ENCODE measurements at places on chromosomes 1 and 21.

- no peak for DNase-seq
Measured at GRCh38 chr1:212652609-212653008, 44.0 kb downstream of the ATF3 start.

GRCh38 chr1:47696404-47696736, 258.5 kb downstream of the FOXD2 start:
- no peak for DNase-seq

- DNase-seq: no peak
Measured at GRCh38 chr21:26655460-26655859, 82.4 kb upstream of the CYYR1 start.

- DNase-seq: peak; percentile 93
Measured at GRCh38 chr1:21439721-21440629, at the start of gene NBPF3. NBPF3 (plus strand) TSS chr1:21440137; CDS start chr1:21445087, 4,950 bp downstream.

DNA sequence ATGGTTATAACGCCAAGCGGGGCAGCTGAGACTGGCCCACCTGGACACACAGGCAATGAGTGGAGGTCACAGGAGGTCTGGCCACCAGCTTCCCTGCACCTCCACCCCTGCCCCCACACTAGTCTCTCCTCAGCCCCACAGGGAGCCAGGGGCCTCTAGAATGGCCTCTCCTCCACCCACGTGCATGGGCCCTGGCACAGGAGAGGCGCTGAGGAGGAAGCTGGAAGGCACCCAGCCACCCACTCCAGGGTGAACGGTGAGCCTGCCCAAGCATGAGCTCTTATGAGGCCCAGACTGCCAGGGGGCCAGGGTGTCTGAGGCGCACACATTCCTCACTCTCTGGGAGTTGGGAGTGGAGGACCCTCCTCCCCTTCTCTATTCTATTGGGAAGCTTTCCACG, 22.2 kb downstream of the LRP8 start:
- DNase-seq: no peak

- no peak for DNase-seq
Measured at GRCh38 chr1:162324396-162324795, 52.3 kb downstream of the SPATA46 start.

GRCh38 chr1:8681911-8682310, 135.5 kb downstream of the RERE start:
- no peak for DNase-seq

- DNase-seq: no peak
Measured at GRCh38 chr1:204465546-204466415, 28.8 kb downstream of the PIK3C2B start.

DNA sequence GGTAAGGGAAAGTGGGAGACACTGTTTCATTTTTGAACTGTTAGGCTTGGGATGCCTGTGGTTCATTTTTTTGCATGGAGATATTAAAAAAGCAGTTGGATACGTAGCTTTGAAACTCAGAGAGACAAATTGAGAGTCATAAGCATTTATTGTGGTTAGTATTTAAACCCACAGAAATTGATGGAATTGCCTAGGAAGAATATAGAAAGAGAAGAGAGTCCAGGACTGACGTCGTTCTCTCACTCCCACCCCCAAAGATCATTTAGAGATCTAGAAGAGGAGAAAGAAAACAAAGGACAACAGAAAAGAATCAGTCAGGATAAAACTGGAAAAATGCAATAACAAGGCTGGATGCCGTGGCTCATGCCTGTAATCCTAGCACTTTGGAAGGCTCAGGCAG, 73.2 kb upstream of the BMP8A start:
- no peak for DNase-seq

GRCh38 chr21:46114963-46115362, 17.1 kb downstream of the COL6A2 start:
- DNase-seq: no peak

- no peak for DNase-seq
Measured at GRCh38 chr1:44034976-44035716, 3.9 kb upstream of the SLC6A9 start.

DNA sequence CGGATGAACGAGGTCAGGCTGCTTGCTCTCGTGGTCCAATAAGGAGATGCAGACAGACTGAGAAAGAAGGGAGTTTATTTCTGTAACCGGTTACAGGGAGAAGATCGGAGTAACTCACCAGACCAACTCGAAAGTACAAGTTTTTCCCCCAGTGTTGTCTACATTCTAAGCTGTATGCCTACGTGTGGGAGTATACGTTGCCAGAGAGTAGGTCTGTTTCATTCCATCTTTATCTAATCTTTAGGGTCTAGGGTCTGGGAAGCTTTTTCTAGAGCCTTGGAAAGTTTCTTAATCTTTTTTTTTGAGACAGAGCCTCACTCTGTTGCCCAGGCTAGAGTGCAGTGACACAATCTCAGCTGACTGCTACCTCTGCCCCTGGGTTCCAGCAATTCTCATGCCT, 4.7 kb upstream of the PADI1 start:
- DNase-seq: no peak

GRCh38 chr1:180310095-180310494, 80.0 kb downstream of the LHX4 start:
- no peak for DNase-seq

DNA sequence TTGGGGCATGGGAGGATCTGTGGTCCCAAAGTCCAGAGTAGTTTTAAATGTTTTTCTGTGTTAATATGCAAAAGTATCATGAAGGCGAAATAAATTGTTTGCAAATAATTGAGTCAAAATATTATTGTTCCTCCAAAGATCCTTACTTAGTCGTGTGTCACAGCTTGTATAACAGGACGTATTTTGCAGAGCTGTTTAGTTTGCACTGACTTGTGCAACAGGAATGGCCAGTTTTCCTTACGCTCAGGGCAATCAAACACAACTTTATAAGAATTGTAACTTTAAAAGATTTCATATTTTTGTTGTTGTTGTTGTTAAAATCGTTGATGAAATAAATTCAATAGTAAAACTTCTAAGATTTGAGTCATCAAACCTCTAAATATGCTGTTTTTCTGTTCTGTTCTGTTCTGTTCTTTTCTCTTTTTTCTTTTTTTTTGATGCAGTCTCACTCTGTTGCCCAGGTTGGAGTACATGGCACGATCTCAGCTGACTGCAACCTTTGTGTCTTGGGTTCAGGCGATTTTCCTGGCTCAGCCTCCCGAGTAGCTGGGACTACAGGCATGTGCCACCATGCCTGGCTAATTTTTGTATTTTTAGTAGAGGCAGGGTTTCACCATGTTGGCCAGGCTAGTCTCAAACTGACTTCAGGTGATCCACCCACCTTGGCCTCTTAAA, 60.6 kb downstream of the UCK2 start:
- DNase-seq: no peak

GRCh38 chr1:75583282-75583681, 27.6 kb downstream of the SLC44A5 start:
- no peak for DNase-seq

DNA sequence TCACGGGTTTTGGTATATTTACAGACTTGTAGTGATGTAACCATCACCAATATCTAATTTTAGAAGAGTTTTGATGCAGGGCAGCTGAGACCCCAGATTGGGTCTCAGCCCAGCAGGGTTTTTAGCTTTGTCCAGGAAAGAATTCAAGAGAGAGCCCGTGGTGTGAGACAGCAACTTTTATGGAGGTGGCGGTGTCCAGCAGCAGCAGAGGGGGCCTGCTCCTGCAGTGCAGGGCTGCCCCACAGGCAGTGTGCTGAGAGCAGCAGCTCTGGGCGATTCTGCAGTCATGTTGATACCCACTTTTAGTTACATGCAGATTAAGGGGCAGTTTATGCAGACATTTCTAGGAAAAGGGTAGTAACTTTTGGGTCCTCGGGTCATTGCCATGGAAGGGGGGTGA, 1.8 kb upstream of the EPHX1 start:
- DNase-seq: no peak

DNA sequence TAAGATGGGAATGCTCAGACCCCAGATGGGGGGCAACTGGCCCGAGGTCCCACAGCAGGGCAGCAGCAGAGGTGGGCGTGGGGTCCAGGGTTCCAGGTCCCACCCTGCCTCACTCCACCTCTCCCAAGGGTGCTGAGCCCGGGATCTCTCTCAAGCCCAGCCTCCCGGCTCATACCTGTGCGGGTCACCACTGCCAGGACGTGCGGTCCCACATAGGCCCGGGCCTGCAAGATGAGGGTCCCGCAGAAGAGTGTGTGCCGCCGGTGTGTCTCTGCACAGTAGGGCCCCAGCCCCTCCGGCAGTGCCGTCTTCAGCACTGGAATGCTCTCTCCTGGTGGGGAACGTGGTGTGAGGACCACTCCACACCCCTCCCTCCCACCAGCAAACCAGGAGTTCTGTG, 14.9 kb downstream of the ATP13A2 start:
- DNase-seq: no peak

DNA sequence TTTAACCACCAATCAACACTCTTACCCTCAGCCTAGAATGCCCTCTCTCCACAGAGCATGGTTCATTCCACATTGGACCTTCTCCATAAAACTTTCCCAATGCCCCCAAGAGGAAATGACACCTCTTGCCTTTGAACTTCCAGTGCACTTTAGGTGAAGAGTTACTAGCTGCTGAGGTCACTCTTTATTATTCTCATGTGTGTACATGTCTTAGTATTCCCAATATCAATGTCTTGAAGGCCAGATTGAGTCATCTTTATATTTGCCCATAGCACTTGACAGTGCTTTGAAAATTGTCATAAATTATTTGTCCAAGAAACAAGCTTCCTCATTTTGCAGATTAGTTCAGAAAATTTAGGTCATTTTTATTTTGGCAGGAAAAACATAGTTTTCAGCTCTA, 8.1 kb upstream of the DNASE2B start:
- no peak for DNase-seq
